Stimulated activated CD4-positive, alpha-beta T cell treated with anti-CD3 and anti-CD28 coated beads, Interleukin-4, amount 100 ng/mL, for 4 hours (primary cell): ENCODE measurements at places on chromosomes 16 and 17.
A peak's percentile ranks its signal among the peaks of the same experiment; 100 is the strongest.

DNA sequence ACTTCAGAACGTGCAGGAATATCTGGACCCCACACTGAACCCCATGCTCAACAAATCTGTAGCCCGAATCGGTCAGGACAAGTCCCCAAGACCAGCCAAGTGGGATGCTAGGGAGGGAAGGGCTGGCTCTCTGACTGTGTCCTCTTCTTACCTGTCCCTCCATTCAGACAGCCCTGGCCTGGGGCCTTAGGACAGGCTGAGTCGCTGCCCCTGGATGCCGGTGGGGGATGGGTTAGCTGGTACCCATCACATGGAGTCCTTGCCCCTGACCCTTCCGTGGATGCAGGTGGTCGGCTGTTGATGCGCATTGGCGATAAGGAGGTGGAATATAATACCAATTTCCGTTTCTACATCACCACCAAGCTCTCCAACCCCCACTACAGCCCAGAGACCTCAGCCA is 16.0 kb upstream of the KDM6B start:
- no peak for DNase-seq

DNA sequence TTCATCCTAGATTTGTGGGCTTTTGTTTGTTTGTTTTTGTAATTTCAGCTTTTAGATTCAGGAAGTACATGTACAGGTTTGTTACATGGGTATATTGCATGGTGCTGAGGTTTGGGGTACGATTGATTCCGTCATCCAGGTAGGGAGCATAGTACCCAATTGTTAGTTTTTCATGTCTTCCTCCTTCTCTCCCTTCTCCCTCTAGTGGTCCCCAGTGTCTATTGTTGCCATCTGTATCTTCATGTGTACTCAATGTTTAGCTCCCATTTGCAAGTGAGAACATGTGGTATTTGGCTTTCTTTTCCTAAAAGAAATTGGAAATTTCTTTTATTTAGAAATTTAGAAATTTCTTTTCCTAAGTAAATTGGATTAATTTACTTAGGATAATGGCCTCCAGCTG is 37.1 kb upstream of the BCAS3 start:
- no peak for DNase-seq

DNA sequence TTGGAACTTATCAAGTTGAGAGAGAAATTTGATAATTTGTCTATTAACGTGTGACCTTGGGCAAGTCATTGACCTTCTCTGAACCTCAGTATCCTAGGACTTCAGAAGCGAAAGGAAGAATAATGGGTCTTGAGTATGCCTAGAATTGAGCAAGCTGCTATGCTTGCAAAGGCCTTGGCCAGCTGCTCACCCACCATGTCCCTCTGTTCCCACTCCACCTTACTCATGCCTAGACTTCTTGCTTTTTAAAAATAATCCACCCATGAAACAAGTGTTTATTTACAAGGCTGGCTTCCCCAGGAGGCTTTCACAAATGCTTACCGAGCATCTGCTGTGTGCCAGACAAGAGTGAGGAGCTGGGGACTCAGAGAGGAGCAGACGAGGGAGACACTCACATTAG is 590.6 kb downstream of the MAF start:
- DNase-seq: no peak

DNA sequence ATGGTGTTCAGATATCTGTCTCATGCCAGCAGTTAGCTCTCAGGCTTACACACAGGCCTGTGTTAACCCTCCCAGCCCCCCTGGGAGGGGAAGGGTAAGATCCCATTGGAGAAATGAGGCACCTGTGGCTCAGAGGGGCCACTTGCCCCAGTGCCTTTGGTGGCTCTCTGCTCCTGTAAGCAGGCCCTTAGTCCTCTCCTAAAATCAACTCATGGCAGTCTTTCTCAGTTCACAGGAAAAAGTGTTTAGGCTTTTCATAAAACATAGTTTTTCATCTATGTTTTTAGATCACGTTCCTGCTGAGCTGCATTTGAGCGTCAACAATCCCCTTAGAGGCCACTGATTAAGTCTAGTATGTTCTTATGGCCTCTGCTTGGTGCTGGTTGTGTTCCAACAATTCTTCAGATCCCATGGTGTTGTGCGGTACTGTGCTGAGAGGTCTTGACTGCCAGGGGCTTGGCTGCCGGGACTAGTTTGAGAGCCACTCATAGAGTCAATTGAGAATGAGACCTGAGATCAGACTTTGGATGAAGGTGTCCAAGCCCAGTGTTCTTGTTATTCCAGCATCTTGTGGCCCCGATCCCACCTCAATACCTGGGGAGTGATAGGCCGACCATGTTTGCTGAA is 10.6 kb downstream of the TAOK2 start:
- DNase-seq: no peak

- no peak for DNase-seq
Observed at GRCh38 chr16:18792836-18793433, 2.8 kb upstream of the RPS15A start.

- no peak for DNase-seq
Observed at GRCh38 chr17:40935624-40936023, 1.8 kb downstream of the KRT23 start.

GRCh38 chr16:57060323-57061083 is 31.9 kb upstream of the CPNE2 start:
- DNase-seq: no peak

DNA sequence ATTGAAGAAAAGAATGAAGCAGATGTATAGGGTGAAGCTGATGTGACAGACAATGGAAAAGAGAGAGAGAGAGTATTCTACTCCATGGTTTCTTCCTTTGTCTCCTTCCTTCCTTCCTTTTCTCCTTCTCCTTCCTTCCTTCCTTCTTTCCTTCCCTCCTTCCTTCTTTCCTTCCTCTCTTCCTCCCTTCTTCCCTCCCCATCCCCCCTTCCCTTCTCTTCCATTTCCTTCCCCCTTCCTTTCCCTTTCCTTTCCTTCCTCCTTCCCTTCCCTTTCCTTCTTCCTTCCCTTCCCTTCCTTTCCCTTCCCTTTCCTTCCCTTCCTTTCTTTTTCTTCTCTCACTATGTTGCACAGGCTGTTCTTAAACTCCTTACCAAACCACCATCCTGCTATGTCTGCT is 55.7 kb upstream of the GPR139 start:
- DNase-seq: no peak

DNA sequence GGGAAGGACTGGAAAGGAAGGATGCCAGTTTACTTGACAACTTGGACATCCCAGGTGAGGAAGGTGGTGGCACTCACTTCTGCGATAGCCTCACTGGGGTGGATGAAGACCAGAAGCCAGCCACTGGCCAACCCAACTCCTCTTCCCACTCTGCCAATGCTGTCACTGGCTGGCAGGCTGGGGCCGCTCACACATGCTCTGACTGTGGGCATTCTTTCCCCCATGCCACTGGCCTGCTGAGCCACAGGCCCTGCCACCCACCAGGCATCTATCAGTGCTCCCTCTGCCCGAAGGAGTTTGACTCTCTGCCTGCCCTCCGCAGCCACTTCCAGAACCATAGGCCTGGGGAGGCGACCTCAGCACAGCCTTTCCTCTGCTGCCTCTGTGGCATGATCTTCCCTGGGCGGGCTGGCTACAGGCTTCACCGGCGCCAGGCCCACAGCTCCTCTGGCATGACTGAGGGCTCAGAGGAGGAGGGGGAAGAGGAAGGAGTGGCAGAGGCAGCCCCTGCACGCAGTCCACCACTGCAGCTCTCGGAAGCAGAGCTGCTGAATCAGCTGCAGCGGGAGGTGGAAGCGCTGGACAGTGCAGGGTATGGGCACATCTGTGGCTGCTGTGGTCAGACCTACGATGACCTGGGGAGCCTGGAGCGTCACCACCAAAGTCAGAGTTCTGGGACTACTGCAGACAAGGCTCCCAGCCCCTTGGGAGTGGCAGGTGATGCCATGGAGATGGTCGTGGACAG is 4.5 kb downstream of the ZNF646 start:
- no peak for DNase-seq

DNA sequence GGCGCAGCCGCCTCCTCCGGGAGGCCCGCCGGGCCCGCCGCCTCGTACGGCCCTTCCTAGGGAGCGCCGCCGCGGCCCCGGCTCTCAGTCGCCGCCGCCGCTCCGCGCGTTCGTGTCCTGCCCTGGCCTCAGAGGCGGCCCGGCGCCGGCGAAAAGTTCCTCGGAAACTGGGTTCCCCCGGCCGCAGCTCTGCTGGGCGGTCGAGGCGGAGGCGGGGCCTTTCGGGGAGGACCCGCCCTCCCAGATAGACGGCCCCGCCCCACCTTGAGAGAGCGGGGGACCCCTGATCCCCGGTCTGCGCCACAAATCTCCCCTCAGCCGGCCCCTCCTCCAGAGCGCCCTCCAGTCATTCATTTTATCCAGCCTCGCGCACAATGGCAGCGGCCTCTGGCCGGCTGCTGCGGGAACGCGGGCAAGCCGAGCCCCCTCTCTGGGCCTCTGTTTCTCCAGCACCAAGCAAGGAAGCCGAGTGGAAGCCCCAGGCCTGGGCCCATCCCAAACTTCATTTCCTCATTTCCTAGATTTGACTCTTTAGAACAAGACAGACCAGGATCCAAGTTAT is at the start of gene SREBF1:
Gene SREBF1 (minus strand): TSS at position 169 of the 562 bp plus-strand sequence. CDS start 169 bp downstream, outside the sequence.
- peak; percentile 59 for DNase-seq

DNA sequence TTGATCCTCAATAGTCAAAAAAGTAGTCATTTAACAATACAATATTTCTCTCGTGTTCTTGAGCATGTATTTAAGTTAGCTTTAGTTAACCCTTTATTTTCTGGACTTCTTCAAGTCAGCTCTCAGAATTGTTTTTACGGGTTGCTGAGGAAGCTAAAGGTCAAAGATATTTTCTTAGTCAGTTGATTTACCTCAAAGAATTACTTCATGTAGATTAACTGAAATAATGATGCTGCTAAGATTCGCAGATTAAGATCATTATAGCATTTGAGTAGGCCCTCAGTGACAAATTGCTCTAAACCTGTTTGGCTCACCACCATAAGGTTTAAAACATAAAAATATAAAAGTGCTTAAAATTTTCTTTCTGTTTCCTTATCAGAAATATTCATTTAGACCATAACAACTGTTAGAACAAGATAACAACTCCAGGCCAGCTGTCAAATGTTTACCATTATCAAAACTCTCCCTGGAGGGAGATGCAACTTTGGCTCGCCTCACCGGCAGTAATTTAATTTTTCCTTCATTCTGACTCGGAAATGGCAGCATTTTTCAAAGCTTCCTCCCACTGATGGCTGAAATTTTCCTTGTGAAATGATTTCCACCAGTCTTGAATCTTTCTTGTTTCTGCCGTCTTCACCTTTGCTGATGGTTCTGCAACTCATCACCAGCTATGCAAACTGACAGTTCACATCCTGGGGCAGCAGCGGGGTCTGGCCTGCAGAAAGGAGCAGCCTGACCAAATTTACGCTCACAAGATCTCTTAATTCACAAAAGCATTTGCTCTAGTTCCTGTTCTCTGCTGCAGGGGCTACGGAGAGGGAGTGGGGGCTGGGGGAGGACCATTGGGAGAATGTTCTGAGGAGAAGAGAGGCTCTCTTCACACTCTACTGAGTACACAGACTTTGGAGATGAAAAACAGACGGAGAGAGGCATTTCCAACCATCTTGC is 254.8 kb upstream of the TBX2 start:
- no peak for DNase-seq

GRCh38 chr16:46813611-46814010 is 17.4 kb downstream of the C16orf87 start:
- no peak for DNase-seq

DNA sequence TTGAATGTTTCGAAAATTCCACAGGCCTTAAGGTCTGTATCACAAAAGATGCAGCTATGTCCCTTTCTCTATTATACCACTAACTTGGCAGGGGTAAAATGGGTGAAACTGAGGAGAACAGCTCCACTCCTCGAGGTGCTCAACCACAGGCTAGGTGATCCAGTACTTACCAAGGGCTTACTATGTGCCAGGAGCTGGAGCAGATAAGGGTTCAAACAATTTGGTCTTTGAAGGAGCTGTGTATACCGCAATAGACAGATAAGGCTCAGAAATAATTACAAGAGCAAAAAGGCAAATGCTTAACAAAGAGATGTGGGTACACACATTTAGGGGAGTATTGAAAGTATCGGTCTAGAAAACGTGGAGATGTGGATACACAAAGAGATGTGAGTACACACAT is 1.5 kb downstream of the XPO6 start:
- no peak for DNase-seq

GRCh38 chr16:71927383-71927782 is 32.1 kb downstream of the IST1 start:
- DNase-seq: no peak

DNA sequence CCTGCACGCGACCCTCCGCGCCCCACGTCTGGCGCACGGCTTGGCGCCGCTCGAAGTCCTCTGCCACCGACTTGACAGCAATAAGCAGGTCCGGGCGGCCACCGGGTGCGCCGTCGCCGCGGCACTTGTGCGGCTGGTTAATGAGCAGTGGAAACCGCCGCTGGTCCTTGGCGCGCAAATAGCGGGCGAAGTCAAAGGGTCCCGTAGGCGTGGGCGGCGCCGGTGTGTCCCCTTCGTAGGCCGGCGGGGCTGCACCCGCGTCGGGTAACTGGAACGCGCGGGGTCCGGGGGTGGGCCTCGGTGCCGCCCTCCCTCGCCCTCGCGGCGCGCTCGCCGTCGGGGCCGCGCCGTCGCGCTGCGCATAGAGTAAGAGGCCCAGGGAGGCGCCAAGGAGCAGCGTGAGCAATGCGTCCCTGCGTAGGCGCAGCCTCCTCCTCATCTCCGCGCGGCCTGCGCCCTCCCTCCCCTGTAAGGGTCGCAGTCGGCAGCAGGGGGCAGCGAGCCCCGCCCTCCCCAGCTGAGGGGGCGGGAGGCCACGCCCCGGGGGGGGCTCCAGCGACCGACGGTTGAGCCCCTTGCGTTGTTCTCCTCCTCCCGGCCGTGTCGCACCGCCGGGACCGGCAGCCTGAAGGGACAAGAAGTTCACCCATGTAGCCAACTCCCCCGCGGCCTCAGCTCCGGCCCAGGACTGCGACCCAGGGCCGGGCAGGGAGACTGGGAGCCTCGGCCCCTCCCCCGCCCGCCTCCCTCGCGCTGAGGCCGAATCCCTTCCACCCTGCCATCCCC is 558 bp downstream of the B3GNT9 start:
- DNase-seq: no peak

GRCh38 chr17:40348562-40349476 is 15.7 kb downstream of the GJD3 start:
- DNase-seq: no peak

DNA sequence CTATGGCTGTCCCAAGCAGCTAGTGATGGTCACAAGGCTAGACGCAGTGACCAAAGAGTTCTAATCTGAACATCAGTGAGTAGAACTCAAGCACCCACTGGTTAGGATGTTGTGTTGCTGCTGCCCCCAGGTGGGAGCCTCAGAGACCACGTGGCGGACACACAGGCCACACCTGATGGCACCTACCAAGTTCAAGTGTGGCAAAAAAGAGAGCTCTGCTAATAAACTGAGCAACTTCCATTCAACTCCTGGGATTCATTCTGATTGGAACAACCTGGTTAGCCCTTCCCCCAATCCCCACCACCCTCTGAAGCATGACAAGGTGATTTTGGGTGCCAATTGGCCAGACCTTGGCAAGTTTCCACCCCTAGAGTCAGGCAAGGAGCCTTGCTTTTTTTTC is 3.5 kb upstream of the LCMT1 start:
- DNase-seq: peak; percentile 42

- no peak for DNase-seq
Observed at GRCh38 chr17:19713462-19713861, 2.9 kb downstream of the SLC47A2 start.

GRCh38 chr16:68992521-68992920 is 112.9 kb upstream of the HAS3 start:
- no peak for DNase-seq
